ENCODE measurements at places on chromosomes 1 and 21.

GRCh38 chr1:185646202-185646683 is 87.9 kb upstream of the HMCN1 start:
- peak; percentile 13 for DNase-seq

- no peak for DNase-seq
Observed at GRCh38 chr1:113534130-113534817, 144.0 kb downstream of the MAGI3 start.

- no peak for DNase-seq
Observed at GRCh38 chr1:10489291-10490055, 14.7 kb downstream of the PEX14 start.

- no peak for DNase-seq
Observed at GRCh38 chr1:176765608-176766007, 302.6 kb downstream of the PAPPA2 start.

GRCh38 chr1:192787914-192788585 is 20.8 kb upstream of the RGS2 start:
- DNase-seq, result no peak

DNA sequence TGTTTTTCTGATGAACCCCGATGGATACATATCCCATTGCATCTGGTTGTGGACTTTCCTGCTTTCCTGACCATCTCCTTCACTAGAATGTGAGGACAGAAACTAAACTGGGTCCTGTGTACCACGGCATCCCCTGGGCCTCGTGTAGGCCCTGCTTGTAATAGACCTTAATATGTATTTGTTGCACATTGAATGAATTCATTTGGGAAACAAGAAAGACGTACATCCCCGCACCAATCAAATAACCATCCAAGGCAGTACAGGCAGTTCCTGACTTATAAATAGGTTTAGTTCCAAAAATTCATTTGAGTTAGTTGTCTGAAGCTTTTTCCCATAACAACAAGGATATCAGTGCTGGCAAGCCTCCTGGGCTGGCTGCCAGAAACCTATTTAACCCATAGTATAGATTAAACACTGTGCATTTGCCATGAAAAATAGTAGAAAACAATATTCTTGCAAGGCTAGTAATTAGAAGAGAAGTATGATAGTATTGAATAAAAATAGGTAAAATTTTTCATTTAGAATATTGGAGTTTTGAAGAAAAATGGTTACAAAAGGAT is 81.8 kb upstream of the CD34 start:
- no peak for DNase-seq

DNA sequence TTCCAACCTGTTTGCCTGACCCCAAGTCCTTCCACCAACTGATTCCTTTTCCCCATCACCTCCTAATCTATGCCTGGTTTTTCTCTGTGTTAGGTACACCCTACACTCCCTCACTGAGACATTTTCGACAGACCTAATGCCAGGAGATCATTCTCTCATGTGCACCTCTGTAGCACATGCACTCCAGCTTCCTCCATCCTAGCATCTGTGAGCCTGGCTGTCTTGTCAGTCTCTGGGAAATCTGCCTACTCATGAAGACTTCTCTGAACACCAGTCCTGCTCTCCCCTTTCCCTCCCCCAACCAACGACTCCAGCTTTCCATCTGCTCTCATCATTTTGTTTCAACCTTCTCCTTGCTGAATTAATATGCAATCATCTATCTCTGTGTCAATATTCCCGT is 987 bp downstream of the MED8 start:
- DNase-seq, result no peak

DNA sequence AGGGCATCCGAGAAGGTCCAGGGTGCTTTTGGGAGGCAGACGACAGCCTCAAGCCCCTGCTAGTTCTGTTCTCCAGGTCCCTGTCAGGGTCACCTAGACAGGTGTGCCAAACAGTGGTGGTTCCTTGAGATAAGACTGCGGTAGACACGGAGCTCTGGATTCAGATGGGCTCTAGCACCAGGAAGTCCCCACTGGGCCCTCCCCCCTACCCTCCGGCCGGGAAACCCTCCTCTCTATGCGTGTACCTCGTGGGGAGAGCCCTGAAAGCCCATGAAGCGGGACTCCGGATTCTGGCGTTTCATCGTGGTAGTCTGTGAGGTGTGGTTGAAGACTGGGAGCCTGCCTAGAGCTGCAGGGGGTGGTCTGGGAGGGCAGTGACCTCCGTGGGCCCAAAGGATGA is 2.1 kb upstream of the KCNA2 start:
- DNase-seq, result no peak

DNA sequence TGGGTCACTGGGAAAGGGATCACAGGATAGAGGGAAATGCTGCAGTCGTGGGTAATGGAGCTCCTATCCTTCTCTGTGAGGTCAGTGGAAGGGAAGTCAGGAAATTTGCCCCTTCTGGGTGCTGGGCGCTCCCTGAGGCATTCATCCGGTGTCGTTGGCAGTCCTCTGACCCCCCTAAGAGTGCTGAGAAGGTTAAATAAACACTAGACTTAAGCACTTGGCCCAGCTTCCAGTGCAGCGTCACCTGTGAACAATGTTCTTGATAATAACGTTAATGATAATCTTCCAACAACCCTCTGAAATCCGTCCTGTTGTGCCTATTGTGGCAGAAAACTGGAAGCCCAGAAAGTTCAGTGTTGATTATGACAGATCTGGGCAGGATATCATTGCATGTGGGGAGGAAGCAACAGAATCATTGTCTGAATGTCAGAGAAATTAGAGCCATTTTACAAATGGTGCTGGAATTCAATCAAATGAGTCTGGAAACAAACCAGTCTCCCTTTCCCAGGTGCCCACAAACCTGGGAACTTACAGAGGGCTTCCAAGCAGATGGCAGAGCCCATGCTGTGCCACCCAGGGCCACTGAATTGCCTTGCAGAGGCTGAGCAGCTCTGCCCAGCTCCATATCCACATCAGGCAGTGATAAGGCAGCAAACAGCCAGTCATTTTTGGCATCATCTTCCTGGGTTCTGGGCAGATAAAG is 216.8 kb downstream of the KAZN start:
- no peak for DNase-seq

- DNase-seq, result no peak
Observed at GRCh38 chr1:93732514-93732913, 50.9 kb upstream of the BCAR3 start.

- no peak for DNase-seq
Observed at GRCh38 chr1:40689737-40690136, 1.8 kb upstream of the NFYC start.

- DNase-seq, result no peak
Observed at GRCh38 chr1:174689524-174689923, 241.8 kb downstream of the GPR52 start.

- DNase-seq, result no peak
Observed at GRCh38 chr1:39969048-39969447, 14.1 kb downstream of the MFSD2A start.

- no peak for DNase-seq
Observed at GRCh38 chr1:167587872-167588271, 34.3 kb upstream of the CREG1 start.

Data from hippocampal formation (tissue), 2 donors.